ENCODE measurements at places on chromosomes 12 and 14.

GRCh38 chr14:86333493-86333892 is 803.5 kb downstream of the FLRT2 start:
- DNase-seq = no peak

DNA sequence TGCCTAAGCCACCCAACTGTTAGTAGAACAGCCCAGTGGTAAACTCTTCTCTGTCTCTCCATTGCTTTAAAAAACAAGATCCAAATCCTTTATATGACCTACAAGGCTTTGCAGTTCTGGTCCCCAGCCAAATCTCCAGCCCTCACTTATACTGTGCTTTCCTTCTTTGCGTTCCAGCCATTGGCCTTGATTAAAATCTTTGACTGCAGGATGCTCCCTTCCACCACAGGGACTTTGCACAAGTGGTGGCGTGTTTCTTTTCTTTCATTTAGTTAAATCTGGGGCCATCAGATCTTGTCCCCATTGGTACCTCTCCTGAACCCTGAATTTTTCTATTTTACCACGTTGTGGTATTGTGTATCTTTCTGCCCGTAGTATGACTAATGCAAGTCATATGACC is 183.7 kb downstream of the VRK1 start:
- no peak for DNase-seq

- no peak for DNase-seq
Measured at GRCh38 chr12:114683709-114684097, 272 bp downstream of the TBX3 start.

GRCh38 chr14:44149597-44149996 is 357.5 kb downstream of the FSCB start:
- DNase-seq = no peak

DNA sequence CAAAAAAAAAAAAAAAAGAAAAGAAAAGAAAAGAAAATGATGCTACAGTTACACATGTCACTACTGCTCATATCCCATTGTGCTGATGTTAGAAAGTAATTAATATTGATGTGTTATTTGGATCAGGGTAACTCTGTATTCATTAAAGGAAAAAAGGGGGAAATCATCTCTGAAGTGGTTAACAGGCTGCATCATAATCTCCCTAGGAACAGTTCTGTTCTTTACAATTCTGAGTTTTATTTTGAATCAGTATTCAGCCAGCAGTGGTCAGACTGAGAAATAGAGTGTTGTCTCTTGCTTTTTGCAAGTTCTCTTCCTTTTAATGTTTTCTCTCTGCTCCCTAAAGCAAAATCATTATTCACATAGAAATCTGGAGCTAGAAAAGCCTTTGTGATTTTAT is 128.6 kb upstream of the CRY1 start:
- no peak for DNase-seq

- no peak for DNase-seq
Measured at GRCh38 chr12:122965321-122965751, 927 bp downstream of the ABCB9 start.

DNA sequence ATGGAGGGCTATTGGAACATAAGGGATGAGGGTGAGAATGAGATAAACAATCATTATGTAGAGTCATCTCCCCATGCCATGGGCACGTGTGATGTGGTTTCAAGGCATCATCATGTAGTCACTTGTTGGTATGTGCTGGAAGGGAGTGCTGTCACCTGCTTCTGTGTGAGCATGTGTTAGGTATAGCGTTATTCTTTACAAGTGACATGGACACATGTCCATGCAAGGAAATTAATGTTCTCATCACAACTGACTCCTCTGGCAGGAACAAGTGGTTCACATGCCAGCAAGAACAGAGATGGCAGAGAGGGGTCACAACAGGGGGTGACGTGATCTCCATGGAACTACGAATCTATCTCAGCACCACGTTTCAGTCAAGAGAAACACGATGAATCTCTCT is 815.8 kb downstream of the BCL11B start:
- DNase-seq = no peak

GRCh38 chr12:4810219-4810671 is 90.0 kb downstream of the GALNT8 start:
- DNase-seq = no peak

- DNase-seq = no peak
Measured at GRCh38 chr14:104880584-104881210, 15.6 kb downstream of the CEP170B start.

DNA sequence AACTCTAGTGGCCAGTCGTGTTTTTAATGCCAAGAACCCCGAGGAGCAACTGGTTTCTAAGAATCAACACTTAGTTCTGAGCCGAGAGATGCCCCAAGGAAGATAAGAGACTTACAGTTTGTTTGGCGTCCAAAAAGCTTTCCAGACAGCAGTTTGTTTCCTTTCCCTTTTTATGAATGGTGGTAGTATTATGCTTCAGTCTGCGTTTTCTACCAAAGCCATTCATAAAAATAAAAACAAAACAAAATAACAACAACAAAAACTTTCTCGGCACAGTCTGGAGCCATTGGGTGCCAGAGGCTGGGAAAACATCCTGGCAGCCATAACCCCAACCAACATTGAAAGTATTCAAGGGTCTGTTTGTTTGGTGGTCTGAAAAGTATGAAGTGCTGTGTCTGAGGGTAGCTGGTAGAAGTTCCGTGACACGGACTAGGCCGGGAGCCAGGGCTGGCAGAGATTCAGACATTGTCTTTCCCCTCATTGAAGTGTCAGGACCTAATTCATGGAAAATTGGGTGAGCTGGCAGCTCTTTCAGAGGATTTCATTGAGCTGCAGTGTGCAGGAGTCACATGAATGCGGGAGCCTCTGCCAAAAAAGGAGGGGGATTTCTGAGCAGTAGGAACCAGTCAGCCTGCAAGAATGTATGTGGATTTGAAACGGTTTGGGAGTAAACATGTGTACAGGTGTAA is 124.2 kb downstream of the HMGA2 start:
- DNase-seq = peak; percentile 95

DNA sequence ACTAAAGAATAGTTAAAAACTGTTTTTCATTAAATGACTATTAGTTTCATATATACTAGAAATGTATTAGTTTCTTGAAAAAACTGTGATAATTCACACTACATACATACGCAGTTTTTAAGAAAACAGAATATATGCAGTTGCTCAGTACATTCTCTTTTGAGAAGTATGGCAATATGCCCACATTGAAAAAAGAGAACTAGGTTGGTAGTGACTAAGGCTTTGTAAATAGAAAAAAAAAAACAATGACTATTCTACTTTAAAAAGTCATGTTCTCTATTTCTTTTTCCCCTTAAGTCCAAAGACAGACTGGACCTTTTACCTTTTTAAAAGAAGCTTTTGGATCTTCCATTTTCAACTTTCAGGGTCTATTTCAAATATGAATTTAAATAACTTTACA is 25.0 kb downstream of the SNX6 start:
- peak; percentile 24 for DNase-seq

DNA sequence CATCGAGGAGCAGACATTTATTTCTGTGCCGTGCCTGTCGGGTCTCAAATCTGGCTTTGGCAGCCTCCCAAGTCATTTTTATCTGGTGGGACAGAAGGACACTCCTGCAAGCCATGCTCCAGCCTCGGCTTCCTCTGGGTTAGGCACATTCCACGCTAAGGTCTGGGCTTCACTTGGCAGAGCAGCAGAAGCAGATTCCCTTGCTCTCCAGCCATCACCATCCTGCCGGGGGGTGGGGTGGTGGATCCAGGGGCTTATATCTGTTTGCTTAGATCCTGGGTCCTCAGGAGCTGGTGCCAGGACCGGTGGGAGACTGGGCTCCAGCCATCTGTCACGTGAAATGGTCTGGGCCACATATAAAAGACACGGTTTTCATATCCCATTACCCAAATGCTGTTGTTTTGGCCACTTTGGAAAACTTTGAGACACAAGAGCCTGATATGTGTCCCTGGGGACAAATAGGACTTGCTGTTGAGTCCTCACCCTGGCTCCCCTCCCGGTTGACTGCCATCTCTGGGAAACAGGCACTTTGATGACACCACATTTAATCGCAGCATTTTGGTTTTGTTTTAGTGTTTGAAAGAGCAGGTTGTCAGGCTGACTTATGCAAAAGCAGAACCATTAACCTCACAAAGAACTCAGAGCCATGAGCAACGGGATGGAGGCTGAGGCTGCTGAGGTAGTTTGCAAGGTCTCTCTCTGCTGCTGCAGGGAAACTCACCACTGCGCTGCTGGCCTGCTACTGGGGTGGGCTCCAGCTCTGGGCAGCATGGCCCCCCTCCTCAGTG is 69.6 kb upstream of the PRMT8 start:
- no peak for DNase-seq

DNA sequence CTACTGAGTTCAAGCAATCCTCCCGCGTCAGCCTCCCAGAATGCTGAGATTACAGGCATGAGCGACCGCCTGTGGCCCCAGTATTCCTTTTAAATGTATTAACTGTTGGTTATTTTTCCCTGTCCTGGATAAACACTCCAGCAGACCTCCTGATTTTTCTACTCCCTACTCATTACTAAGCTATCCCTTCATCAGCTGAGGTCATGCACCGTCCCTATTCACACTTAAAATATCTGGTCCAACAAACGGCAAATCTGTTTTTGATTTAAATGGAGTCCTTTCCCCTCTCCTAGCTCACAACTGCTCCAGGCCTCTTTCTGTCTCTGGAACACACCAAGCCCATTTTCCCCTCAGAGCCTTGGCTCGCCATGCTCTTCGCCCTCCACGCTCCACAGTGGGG is 1003.3 kb upstream of the TMEM132C start:
- peak; percentile 63 for DNase-seq

- DNase-seq = peak; percentile 73
Measured at GRCh38 chr12:57611108-57611826, at the start of gene ARHGEF25. ARHGEF25 (plus strand) TSS chr12:57611435; CDS start chr12:57611895, 460 bp downstream.

DNA sequence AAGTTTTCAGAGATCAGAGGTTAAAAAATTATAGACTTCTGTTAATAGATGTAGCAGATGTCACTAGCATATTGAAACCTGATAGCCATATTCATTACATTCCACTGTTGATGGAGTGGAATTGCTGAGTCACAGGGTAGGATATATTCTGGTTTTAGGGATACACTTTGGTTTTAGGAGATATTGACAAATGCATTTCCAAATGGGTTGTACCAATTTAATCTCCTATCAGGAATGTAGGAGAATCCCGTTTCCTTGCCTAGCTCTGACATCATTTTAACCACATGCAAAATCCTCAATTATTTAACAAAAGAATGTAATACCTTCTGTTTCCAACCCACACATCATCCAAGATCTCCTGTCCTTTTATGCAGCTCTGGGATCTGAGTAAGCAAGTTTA is 30.7 kb upstream of the ESR2 start:
- peak; percentile 59 for DNase-seq

DNA sequence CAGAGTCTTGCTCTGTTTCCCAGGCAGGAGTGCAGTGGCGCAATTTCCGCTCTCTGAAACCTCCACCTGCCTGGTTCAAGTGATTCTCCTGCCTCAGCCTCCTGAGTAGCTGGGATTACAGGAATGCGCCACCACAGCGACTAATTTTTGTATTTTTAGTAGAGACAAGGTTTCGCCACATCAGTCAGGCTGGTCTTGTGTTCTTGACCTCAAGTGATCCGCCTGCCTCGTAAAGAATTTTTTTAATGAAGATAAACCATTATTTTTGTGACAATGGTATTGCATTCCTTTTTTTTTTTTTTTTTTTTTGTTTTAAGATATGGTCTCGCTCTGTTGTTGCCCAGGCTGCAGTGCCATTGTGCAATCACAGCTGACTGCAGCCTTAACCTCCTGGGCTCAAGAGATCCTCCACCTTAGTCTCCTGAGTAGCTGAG is 25.8 kb downstream of the ACVR1B start:
- peak; percentile 41 for DNase-seq

DNA sequence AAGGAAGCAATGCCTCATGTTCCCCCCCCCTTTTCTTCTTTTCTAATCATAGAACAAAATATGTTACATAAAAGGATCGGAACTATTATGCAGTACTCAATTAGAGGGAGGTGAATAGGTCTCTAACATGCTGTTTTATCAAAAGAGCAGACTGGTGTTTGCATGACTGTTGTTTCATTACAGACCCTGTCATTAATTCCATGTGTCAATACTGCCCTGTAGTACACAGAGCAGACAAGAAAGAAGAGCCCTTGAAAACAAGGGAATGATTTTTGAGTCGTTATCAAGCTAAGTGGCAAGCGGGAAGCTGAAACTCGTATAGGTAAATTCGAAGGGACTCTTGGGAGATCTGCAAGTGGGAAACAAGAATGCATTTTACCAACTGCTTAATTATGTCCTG is 76.9 kb upstream of the TMEM263 start:
- DNase-seq = no peak

- no peak for DNase-seq
Measured at GRCh38 chr12:86117711-86118110, 138.5 kb downstream of the MGAT4C start.

DNA sequence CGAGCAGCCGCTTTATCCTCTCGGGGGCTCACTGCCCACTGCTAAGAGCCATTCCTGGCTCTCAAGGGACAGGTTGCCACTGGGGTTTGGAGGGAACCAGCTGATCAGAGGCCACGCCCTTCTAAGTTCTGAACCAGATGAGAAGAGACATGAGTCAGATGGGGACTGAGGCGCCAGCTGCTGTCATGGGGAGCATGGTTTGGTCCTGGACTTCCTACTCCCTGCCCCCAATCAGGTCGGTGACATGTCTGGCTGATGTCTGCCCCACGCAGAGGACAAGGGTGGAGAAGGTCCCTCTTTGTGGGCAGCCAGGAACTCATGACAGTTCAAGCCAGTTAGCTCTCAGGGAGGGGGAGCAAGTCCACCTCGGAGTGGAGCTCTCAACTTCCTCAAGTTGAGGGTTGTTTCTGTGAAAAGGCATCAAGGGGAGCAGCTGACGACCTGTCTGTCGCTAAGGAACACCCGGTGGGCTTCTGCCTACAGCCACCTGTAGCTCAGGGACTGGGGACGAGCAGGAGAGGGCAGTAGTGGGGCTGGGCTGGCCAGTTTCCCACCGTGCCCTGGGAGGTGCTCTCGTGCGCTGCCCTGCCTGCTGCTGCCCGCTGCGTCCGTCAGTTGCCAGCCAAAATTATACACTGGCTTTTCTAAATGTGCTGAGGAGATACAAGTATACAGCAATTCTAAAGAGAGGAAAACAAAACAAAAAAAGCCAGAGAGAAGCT is 20.5 kb downstream of the PSMC1 start:
- peak; percentile 48 for DNase-seq
